Hair follicle dermal papilla cell (primary cell): ENCODE measurements at places on chromosomes 2 and 18. TPM values are rescaled to one million over a fixed set of nuclear protein-coding genes. Genes with fewer than 3 reads are reported as not detected.

The CFC1 gene
- not detected in 2 replicates for total RNA-seq

The CD8B gene
- total RNA-seq, result not detected in 2 replicates

The MYOM1 gene
- total RNA-seq, result 0.32 and 0.36 TPM in 2 replicates

The CPLX4 gene
- total RNA-seq, result 0.16 and 0.24 TPM in 2 replicates

The TACR1 gene
- 0.12 and 0.49 TPM in 2 replicates for total RNA-seq

The GCG gene
- total RNA-seq, result not detected in 2 replicates

The LHCGR gene
- total RNA-seq, result not detected in 2 replicates

The NOL4 gene
- total RNA-seq, result under 0.01 TPM in 1 of 2 replicates, not detected in the other

The SCN9A gene
- total RNA-seq, result 1.3 and 2.6 TPM in 2 replicates

The COL4A3 gene
- total RNA-seq, result 0.12 TPM in 1 of 2 replicates, not detected in the other

The TUBB8B gene
- total RNA-seq, result not detected in 2 replicates

The PSTPIP2 gene
- total RNA-seq, result 3.9 and 7.8 TPM in 2 replicates

The NGEF gene
- total RNA-seq, result 2.1 TPM in 1 of 2 replicates, not detected in the other

The ASPRV1 gene
- total RNA-seq, result 0.12 and 0.32 TPM in 2 replicates

The IGFBP2 gene
- 587 and 627 TPM in 2 replicates for total RNA-seq

The EMILIN2 gene
- 30.0 and 33.4 TPM in 2 replicates for total RNA-seq

The KIF5C gene
- 0.12 and 0.16 TPM in 2 replicates for total RNA-seq

The DYSF gene
- total RNA-seq, result 1.2 and 1.8 TPM in 2 replicates

The PKDCC gene
- 4.0 and 6.7 TPM in 2 replicates for total RNA-seq

The GALNT5 gene
- 48.7 and 52.6 TPM in 2 replicates for total RNA-seq

The MLPH gene
- 13.0 and 14.0 TPM in 2 replicates for total RNA-seq

The CNRIP1 gene
- 27.4 and 28.9 TPM in 2 replicates for total RNA-seq

The INPP1 gene
- 7.1 and 9.6 TPM in 2 replicates for total RNA-seq

The HTR2B gene
- total RNA-seq, result 0.49 and 0.61 TPM in 2 replicates

The FAM228A gene
- total RNA-seq, result 0.24 and 0.32 TPM in 2 replicates

The ALK gene
- total RNA-seq, result 0.12 and 0.16 TPM in 2 replicates

The MALL gene
- total RNA-seq, result 2.1 and 3.4 TPM in 2 replicates

The LRRTM4 gene
- total RNA-seq, result not detected in 2 replicates

The HRH4 gene
- total RNA-seq, result not detected in 2 replicates

The POMC gene
- total RNA-seq, result 0.65 TPM in 1 of 2 replicates, not detected in the other

The SUMO1 gene
- 84.2 and 92.0 TPM in 2 replicates for total RNA-seq

The PROKR1 gene
- total RNA-seq, result not detected in 2 replicates

The ORMDL1 gene
- total RNA-seq, result 46.4 and 47.4 TPM in 2 replicates

The NDC80 gene
- total RNA-seq, result 2.3 and 2.9 TPM in 2 replicates

The ZNF512 gene
- 34.4 and 38.7 TPM in 2 replicates for total RNA-seq

The MROH2A gene
- not detected in 2 replicates for total RNA-seq

The MOCOS gene
- 8.9 and 14.5 TPM in 2 replicates for total RNA-seq

The SOX11 gene
- 0.12 and 0.32 TPM in 2 replicates for total RNA-seq

The C2orf78 gene
- not detected in 2 replicates for total RNA-seq

The ABCG8 gene
- not detected in 2 replicates for total RNA-seq

The HOXD8 gene
- total RNA-seq, result 21.7 and 25.5 TPM in 2 replicates

The IL1RL1 gene
- 0.65 and 1.3 TPM in 2 replicates for total RNA-seq

The RBM44 gene
- total RNA-seq, result 0.36 and 0.49 TPM in 2 replicates

The SLC14A1 gene
- total RNA-seq, result 2.4 and 3.9 TPM in 2 replicates

The MSH2 gene
- total RNA-seq, result 9.4 and 12.7 TPM in 2 replicates

The MTERF4 gene
- total RNA-seq, result 29.0 and 37.2 TPM in 2 replicates

The AKAIN1 gene
- not detected in 2 replicates for total RNA-seq

The C2orf15 gene
- total RNA-seq, result not detected in 2 replicates

The PJVK gene
- 1.7 and 1.8 TPM in 2 replicates for total RNA-seq

The TGFA gene
- 0.49 and 1.3 TPM in 2 replicates for total RNA-seq

The ZNF396 gene
- total RNA-seq, result 1.1 and 1.2 TPM in 2 replicates

The ELOA2 gene
- total RNA-seq, result not detected in 2 replicates

The MPP4 gene
- total RNA-seq, result 0.73 and 0.97 TPM in 2 replicates

The DPY30 gene
- 28.6 and 39.7 TPM in 2 replicates for total RNA-seq

The ATP9B gene
- total RNA-seq, result 21.7 and 25.5 TPM in 2 replicates

The COL5A2 gene
- 764 and 1,022 TPM in 2 replicates for total RNA-seq

The POU3F3 gene
- total RNA-seq, result under 0.01 TPM in 1 of 2 replicates, not detected in the other
